ENCODE measurements at places on chromosomes 2 and 18.

DNA sequence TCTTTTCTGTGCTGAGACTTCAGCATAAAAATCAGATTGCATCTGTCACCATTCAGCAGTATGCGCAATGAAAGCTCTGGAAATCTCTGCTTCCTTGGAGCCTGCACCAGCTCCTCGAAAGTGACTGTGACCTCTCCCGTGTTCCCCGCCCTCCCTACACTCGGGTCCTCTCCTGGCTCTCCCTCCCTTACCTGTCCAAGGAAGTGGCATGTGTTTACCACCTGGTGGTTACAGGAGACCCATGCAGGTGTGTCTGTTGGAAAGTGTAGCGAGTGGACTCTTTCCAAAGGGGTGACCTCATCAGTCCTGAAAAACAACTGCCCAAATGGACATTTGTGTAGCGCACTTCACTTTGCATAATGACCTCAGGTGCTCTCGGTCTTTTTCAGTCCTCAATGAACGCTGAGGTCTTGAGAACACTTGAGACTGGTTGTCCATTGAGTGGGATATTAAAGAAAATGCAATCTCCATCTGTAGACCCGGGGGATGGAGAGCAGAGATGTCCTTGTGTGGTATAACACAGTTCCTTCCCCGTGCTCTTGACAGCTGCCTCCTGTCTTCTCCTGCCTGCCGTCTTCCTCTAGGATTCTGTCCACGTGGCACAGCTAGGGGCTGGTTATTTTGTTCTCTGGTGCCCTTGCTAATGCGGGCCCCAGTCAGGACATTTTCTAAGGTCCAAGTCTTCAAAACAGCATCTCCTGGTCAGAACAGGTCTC, 133.2 kb downstream of the ACKR3 start:
- no peak for DNase-seq

DNA sequence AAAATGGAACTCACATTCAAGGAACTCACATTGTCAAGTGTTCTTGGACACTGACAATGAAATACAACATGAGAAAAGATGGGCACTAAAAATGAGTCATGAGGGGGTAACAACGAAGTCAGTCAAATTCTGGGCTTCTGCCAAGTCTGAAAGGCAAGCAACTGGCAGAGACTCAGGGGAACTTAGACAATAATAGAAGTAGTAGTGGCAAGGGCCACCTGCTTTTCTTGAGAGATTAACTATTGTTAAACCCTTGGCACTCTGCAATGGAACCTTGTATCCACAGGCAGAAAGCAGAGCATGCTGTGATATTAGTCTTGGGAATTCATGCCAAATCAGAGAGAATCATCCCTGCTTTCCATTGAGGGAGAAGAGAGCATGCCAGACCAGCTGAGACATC, 382.6 kb upstream of the CDH2 start:
- no peak for DNase-seq

DNA sequence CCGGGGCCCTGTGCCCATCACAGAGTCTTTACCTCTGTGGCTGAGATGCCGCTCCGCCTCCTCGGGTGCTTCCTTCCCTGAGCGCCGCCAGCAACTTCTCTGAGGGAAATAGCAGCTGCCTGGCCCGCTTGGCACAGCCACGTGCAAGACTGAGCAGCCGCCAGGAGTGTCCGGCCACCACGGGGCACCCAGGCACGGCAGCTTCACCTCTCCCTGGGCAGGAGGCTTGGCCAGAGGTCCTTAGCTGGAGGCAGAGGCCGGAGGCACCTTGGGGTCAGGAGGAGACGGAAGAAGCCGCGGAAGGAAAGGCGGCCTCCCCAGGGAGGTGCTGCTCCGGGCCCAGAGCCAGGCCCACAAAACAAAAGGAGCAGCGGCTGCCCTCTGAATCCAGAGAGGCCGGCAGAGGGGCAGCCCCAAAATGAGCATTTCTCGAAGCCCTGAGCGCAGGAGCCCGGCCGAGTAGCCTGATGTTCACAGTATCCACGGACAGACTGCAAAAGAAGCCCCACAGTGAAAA, 6.0 kb upstream of the LIMS2 start:
- DNase-seq, result no peak

GRCh38 chr2:202681688-202682205, 47.0 kb downstream of the FAM117B start:
- DNase-seq, result no peak

DNA sequence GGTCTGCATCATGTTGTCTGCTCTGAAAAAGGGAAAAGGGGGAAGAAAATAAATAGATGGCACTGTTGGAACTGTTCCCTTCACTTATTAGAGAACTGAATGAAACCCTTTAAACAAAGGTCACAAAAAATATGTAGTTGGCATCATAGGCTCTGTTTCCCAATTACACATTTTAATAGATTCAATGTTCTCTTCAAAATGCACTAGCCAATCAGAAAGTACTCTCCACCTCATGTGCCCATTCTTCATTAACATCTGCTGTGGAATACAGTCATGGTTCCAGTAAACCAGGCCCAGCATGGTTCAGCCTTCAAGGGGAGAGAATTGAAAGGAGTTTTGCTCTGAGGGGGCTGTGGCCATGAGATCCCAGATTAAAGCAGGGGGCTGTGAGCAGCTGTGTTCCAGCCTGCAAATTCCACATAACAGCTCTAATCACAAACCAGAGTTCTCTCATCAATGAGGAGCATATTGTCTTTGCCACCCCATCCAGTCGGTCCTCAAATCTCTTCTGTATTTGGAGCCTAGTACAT, 165.9 kb upstream of the CREB1 start:
- DNase-seq, result no peak

- no peak for DNase-seq
Measured at GRCh38 chr2:137156221-137156844, 391.0 kb downstream of the THSD7B start.

DNA sequence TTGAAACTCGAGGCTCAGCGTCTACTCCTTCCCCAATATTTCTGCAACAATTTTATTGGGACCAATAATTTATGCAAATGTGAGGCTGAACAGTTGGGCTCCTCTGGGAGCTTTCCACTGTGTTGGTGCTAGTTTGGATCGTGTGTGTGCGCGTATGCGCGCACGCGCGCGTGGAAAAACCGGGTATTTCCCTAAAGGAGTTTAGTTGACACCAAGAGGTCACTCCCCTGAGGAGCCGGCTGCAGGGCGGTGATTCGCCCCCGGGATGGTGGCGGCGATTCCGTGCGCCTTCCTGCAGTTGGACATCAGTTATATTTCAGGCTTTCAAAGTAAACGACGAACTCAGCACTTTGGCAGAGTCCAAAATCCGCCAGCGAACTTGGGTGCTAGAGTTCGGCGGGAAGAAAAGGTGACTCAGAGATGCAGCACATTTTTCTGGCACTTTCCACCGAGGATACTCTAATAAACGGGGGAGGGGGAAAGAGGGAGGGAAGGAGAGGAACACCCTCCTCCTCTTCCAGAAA, 186.5 kb upstream of the FANCL start:
- no peak for DNase-seq

DNA sequence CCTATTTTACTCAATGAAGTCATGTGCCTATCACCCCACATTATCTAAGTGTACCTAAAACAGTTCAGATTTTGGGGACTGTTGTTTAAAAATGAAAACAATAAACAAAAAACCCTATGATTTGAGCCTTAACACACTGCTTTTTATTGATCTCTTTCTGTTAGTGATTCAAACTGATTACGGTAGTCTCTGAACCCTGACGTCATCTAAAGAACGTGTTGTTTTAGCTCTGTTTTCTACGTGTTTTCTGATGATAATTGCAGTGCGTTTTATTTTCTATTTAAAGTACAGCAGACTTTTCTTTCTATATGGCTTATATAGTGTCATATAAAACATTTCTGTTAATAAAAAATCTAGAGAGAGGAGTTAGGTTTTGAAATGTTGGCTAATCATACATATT, 93.9 kb upstream of the FAM237A start:
- DNase-seq, result no peak

GRCh38 chr18:48021273-48021914, 90.9 kb upstream of the SMAD2 start:
- no peak for DNase-seq

GRCh38 chr2:238938003-238938400, 90.1 kb downstream of the TWIST2 start:
- DNase-seq, result no peak

DNA sequence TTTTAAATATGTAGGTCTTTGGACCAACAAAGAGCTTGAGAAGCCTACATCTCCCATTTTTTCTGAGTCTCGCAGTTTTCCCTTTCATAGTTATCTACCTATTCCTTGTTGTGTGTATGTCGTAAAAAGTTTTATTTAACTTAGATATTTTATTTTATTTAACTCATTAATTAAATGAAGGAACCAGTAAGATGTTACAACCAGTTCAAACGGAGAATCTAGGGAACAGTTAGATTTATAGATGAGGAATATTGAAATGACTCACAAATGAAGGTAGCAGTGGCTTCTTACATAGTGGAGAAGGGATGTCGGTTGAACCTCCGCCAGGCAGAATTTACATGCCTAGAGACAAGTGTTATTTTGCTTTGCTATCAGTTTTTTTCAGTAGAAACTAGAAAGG, 48.5 kb upstream of the ZNF638 start:
- no peak for DNase-seq

DNA sequence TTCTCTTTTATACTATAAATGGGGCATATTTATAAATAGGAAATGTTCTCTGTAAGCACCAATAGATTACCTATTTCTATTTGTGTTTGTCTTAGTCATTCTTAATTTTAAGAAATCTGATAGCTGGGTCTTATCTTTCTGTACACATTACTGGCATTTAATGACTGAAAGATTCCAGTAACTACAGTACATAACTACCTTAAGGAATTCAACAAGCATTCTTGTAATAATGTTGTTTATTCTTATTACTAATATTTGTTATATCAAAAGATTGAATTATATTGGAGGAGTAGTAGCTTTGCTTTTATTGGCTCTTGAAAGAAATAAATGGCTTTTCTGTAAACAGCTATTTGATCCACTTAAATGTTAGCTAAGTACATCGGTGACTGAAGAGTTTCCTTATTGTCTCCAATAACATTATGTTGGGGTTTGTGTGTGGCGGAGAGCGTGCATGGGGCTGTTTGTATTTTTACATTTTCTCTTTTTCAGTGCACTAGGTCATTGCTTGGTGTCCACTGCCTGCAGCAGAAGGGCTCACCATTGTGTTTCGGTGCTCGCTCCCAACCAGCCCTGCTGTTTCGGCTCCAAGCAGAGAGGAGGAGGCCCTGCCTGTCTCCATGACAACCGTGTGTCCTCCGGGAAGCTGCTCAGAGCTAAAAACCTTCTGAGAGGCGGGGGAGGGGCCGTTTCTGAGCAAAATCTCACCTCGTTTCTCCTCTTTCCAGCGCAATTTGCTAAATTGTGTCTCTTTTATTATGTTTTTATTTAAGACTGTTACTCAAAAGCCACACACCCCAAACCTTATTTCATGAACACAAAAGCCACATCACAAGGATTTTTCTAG, 112.5 kb upstream of the SLC38A11 start:
- DNase-seq, result no peak

- DNase-seq, result no peak
Measured at GRCh38 chr2:44707945-44708660, 233.4 kb upstream of the SIX3 start.

- DNase-seq, result no peak
Measured at GRCh38 chr2:100796499-100797100, 23.3 kb upstream of the NPAS2 start.

DNA sequence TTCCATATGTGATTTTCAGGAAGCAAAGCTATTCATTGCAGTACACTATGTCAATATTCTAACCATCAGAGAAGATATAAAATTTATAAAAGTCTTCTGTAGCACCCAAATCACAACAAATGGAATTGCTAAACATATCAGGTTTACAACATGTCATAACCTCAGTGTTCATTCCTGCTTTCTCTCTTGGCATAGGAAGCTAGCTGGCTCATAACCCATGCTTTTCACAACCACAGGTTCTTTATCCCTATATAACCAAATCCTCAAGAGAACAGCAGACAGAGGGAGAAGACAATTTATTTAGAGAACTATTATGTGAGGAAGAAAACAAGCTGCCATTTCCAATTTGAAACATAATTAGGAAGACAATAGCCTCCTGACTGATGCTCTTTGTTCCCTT, 997.0 kb upstream of the ACVR2A start:
- no peak for DNase-seq

DNA sequence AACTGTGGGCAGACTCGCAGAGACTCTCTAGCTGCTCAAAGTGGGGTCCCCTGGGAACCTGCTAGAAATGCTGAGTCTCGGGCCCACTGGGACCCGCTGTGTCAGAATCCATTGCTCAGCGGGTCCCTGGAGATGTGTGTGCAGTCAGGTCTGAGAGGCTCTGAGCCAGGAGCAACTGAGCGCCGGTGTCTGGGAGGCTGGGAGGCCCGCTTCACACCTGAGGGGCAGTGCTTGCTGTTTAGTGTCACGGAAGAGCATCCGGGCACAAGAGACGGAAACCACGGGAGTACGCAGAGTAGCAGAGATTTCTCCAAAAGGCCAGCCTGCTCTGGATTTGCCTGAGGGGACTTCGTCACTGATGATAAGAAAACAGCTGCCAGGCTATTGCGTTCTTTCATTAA, 70.1 kb downstream of the EDAR start:
- no peak for DNase-seq

GRCh38 chr2:113965228-113965627, 75.3 kb downstream of the ACTR3 start:
- no peak for DNase-seq

DNA sequence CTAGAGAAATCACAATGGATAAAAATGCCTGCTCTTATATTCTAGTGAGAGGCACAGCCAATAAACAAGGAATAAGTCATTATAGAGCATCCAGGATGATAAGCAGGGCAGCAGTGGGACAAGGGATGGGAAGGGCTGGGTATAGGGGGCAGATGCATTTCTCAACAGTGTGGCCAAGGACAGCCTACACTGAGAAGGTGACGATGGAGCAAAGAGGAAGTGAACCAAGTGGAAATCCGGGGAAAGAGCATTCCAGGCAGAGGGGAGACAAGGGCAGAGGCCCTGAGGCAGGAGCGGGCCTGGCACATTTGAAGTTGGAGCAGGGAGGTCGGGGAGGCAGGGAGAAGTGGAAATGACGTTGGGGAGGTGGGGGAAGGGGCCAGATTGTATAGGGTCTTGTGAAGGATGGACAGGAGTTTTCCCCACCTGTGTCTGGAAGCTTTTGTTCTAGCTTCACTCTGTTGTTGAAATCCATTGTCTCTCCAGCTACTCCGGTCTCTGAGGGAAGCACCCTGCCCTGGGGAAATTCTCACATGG, 17.6 kb downstream of the TMEM177 start:
- no peak for DNase-seq
